ENCODE measurements at places on chromosomes 11 and 22.

- no peak for DNase-seq
These were observed 12.8 kb downstream of the PRR5 start for GRCh38 chr22:44714703-44715350.

DNA sequence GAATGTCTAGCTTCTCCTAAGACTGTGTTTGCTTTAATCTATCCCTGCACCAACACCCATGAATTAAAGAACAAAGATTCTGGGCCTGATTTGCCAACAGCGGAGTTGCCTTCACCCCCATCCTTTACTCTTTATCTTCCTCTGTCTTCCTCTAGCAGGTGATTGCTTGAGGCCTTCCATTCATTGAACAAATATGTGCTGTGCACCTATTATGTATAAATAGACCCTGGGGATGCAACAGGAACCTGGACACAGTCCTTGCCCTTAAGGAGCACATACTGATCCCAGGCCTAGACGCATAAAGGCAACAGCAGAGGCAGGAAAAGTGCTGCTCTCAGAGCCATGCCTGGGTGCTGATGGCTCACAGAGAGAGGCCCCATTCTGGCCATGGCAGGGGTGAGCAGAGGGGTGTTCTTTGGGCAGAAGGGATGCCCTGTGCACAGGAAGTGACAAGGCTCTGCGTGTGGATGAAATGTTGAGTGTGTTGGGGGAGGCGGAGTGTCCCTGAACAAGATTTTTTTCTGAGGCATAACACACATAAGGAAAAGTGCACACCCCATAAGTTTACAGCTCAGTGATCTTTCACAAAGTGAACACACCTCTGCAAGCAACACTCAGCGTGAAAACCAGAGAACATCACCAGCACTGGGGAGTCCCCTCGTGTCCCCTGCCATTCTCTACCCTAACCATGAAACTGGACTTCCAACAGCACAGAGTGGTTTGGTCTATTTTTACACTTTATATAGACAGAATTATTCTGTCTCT lies 145.9 kb downstream of the GRIK4 start:
- DNase-seq: no peak

- no peak for DNase-seq
These were observed 787 bp downstream of the SMDT1 start for GRCh38 chr22:42080287-42080686.

DNA sequence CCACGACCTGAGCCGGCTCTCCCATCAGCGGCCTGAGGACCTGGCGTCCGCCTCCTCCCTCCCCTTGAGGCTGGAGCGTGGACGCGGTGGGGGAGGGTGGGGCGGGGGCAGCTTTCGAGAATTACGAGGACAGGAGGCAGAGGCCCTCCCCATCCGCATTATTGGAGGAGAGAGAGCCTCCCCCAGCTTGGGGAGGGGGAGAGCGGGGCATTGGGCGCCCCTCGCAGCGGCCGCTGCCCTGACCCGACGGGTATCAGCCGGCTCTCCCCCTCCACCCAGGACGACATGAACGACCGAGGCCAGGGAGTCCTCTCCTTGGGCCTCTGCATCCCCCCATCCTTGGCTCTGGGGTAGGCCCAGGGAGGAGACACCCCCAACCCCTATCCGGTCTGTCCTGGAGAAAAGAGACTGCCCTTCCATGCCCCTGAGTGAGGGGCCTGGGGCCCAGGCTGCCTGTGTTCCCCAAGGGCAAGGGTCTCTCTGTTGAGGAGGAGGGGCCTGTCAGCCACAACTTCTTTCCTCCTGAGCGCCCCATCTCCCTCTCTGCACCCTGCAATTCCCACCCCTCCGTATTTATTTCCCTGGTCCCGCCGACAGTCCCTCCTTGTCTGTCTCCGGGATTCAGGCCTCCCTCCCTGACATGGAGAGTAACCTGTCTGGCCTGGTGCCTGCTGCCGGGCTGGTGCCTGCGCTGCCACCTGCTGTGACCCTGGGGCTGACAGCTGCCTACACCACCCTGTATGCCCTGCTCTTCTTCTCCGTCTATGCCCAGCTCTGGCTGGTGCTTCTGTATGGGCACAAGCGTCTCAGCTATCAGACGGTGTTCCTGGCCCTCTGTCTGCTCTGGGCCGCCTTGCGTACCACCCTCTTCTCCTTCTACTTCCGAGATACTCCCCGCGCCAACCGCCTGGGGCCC lies 495 bp downstream of the GPR137 start:
- no peak for DNase-seq

- no peak for DNase-seq
These were observed 140.4 kb downstream of the NAV2 start for GRCh38 chr11:19853016-19853415.

DNA sequence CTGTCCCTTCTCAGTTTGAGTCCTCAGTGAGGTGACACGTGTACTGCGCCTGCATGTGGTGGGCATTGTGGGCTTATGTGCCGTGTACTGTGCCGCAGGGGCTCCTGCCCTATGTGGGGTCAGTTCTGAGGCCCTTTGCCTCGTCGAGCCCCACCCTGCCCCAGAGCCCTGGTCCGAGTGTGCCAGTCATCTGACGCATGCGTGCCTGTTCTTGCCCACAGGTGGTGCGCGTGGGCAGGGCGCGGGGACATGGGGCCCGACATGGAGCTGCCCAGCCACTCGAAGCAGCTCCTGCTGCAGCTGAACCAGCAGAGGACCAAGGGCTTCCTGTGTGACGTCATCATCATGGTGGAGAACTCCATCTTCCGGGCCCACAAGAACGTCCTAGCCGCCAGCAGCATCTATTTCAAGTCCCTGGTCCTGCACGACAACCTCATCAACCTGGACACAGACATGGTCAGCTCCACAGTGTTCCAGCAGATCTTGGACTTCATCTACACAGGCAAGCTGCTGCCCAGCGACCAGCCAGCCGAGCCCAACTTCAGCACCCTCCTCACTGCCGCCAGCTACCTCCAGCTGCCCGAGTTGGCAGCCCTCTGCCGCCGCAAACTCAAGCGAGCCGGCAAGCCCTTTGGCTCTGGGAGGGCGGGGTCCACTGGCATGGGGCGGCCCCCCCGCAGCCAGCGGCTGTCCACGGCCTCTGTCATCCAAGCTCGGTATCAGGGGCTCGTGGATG lies 22.3 kb upstream of the TMEM191C start:
- no peak for DNase-seq

GRCh38 chr11:66218036-66218435 lies 50.4 kb upstream of the RAB1B start:
- no peak for DNase-seq
